ENCODE measurements at places on chromosomes 7 and 10.

DNA sequence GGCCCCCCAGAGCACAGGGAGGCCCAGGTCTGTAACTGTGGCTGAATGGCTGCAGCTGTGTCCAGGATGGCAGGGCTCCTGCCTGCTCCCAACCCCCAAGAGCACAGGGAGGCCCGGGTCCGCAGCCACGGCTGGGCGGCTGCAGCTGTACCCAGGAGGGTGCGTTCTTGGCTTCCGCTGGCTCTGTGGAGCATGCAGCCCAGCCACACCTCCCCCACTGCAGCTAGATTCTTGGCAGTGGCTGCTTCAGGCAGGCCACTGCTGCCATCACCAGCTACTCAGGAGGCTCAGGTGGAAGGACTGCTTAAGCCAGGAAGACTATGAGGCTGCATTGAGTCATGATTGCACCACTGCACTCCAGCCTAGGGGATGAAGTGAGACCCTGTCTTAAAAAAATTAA, 27.9 kb downstream of the C7orf25 start:
- no peak for DNase-seq

GRCh38 chr10:76463111-76463510, 1031.7 kb downstream of the LRMDA start:
- no peak for DNase-seq

DNA sequence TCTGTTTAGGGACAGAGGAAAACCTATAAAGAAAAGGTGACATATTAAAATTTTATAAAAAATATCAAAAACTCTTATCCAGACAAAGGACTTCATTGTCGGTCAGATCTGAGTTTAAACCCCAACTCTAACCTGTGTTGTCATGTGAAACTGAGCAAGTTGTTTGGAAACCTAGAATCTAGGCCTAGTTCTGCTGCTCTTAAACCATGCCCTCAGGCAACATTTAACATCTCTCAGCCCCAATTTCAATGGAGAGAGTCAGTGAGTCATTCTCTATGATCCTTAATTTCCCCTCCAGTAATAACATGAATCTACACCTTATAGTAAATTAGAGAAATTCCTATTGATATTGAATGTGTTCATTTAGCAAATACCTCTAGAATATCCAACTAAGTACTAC, 192.3 kb downstream of the IMMP2L start:
- no peak for DNase-seq

DNA sequence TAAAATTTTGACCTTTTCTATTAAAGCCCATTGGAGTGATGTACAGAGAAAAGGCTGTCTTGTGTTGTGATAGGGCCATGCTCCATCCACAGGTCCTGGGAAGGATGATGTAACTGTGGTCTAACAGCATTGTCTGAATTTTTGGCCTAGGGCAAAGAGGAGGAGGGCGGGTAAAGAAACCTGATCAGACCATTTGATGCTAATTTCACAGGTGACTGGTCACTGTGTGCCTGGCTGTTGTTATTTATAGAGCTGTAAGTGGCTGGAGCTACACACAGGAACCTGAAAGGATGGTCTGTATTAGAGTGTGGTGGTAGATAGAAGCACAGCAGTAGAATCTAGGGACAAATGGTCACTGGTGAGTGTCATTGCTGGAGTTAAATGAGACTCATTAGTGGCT, 182.1 kb downstream of the AUTS2 start:
- DNase-seq, result peak; percentile 91

DNA sequence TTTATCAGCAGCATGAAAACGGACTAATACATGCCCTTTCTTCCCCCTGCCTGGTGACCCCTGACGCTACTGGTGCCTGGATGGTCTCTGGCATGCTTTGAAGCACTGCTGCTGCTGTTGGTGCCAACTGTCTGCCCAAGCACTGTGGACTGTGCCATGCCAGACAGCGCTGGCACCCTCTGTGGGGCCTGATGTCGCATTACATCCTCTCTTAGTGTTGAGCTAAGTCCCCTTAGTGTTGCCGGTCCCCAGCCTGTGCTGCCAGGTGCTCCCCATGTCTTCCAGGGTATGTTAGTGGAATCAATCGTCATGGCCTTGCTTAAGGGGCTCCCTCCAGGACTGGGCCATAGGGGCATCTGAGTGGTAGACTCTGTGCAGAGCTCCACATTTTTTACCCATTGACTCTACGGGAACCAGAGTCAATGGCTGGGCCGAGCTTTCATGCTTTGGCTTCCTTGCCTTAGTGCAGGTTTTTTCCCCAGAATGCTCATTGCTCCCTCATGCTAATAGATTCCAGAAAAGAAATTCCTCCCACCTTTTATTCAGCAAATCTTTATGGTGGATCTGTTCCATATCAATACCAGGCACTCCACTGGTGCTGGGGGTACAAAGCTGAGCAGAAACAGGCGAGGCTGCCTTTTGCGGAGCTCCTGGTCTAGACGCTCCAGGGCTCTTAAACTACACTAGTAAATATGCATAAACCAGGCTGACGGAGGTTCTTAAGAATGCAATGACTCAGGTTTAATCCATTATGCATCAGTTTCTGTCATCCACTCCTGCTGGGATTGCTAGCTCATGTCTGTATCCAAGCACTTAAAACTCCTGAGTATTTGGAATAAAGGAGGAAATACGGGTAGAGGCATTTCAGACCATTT, 21.8 kb upstream of the MRC1 start:
- no peak for DNase-seq

DNA sequence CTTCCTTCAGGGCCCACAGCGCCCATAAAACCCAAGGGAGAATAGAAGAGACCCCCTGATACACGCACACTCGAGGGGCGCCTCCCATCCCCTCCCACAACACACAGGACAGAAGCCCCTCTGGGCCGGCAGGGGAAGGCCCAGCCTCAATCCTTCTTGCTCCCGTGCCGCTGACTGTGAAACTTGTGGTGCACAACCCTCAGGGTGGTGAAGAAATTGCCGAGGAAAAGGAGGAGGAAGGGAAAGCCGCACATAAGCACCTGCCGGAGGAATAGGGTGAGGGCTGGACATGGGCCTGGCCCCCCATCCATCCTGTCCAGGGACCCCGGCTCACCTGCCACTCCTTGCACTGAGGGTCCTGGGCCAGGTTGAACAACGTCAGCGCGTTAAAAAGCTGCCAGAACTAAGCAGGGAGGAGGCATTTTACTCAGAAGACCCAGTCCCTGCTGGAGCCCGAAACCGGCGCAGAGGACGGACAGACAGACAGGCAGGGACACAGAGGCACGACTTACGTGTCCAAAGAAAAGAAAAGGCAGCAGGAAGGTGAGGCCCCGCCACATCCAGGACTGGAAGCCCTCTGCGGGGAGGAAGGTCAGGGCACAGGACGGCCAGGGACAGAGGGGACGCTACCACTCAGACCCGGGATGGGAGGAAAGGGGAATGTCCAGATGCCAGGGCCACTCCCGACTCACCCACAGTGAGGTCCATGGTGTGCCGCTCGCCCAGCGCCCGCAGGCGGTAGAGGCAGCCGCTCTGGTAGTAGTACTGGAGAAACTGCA, 7.2 kb downstream of the TMEM120A start:
- no peak for DNase-seq

DNA sequence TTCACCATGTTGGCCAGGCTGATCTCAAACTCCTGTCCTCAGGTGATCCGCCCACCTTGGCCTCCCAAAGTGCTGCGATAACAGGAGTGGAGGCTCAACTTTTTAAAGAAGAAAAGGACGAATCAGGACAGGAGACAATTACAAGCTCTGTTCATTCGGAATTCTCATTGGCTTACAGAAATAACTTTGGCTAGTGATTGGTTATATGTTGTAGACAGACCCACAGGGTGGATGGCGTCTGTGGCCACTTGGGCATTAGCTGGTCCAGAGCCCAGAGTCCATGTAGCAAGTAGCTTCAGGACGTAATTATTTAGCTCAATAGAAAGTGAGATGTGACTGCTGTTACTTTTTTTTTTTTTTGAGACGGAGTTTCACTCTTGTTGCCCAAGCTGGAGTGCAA, 160.5 kb upstream of the TNRC18 start:
- DNase-seq, result no peak

GRCh38 chr10:24869354-24870015, 82.9 kb downstream of the PRTFDC1 start:
- no peak for DNase-seq

DNA sequence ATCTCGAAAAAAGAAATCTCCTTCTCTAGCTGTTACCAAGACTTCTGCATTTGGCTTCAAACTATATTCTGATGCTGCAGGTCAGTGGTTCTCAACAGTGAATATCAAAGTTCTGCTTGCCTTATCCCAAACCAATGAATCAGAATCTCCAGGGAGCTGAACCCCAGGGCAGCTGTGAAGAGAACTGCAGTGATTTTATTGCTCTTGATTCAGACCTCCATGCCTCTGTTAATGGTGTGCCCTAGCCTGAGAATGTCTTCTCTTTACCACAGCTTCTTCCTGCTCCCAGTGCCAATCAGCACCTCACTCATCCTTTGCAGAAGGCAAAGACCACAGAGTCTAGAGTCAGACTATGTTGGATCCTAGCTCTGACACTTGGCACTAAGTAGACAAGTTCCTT, 46.2 kb upstream of the MRLN start:
- no peak for DNase-seq

- no peak for DNase-seq
These were observed 965 bp upstream of the CAMK1D start for GRCh38 chr10:12348294-12348869.

DNA sequence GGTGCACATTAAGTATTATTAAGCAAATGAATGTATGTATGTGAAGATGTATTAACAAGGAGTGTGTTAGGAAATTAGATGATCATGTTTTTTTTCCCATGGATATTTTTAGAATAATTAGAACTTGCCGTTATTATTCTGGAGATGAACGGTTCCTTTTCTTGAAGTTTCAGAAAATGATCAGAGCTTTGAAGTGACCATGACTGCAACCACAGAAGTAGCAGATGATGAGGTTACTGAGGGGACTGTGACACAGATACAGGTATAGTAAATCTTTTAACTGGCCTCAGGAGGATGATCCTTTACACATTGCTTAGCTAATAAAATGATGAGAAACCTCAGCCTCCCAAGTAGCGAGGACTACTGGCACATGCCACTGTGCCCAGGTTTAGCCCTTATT, 18.6 kb downstream of the DMTF1 start:
- no peak for DNase-seq

DNA sequence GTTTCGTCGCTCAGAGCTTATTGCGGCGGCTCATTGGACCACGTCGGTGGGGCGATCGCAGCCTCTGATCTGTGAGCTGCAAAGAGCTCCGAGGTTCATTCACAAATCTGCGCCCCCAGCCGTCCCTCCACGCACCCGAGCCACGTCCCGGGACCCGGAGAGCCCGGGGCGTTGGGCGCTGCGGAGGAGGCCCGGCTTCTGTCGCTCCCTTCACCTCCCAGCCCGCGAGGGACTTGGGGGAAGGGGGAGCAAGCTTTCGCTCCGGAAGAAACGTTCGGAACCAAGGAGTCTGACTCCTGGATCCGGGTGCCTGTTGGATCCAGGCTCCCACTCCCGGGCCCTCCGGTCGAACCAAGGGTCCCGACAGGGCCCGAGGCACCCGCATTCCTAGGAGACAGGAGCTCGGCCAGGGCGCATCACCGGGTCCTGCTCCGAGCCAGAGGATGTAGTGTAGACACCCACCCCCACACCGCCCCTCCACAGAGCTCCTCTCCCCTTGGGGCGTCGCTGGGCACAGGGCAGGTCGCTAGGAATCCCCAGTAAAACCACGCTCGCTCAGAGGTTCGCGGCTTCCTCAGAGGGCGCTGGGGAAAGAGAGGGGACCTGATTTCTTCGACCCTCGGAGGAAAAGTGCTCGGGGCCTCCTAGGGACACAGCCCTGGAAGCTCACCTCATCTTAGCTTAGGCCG, 7.9 kb upstream of the EN2 start:
- DNase-seq, result no peak

DNA sequence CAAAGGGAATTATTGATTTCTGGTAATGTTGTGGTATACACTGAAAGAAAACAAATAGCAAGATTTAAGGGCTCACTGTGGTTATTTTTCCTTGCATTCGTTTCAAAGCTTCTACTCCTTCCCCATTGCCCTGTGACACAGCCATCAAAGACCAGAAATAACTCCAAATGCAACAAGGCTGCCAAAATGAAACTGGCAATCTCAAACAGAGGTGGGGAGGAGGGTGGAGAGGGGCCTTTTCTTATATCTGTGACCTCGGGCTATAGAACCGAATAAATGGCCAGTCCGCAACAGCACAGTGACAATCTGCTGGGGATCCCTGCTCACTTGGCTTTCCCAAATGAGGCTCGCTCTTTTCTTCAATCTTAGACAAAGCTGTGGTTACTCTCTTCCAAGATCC, 17.4 kb upstream of the SPOCK2 start:
- DNase-seq, result no peak

- no peak for DNase-seq
These were observed 40.0 kb downstream of the SYPL1 start for GRCh38 chr7:106071999-106072714.

- DNase-seq, result no peak
These were observed 1354.7 kb upstream of the LRRTM3 start for GRCh38 chr10:65571011-65571570.

DNA sequence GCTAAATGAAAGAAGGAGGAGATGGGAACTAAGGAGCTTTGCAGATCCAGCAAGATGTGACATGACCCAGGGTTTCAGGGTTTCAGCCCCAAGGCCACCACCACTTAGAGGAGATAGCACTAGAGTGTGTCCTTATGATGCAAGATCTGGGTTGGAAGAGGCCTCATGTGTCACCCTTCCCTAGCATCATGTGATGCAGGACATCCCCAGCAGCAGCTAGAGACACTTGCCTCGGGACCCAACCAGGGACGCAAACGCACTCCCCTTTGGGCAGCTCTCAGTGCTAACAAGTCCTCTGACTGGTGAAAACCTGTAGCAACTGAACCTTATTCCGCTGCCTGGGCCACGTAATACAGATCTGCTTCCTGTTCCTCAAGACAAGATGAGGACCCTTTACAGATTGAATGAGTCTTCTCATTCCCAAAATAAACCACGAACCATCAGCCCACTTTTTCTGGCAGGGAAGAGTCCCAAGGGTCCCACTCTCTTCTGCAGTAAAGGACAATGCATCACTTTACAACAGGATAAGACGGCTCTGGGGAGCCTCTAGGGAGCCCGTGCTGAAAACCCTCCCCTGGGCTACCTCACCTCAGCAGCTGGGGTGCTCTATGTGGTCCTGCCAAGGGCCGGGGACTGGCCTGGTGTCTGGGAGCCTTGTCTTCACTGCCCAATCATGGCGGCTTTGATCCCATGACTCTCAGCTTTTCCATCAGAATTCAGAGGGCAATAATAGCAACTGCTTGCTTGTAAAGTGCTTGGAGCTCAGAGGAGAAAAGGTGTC, 44.8 kb upstream of the GDF10 start:
- DNase-seq, result no peak

- no peak for DNase-seq
These were observed 10.8 kb upstream of the HOXA2 start for GRCh38 chr7:27112955-27113949.

GRCh38 chr10:87656431-87657072, 3.1 kb upstream of the PAPSS2 start:
- peak; percentile 4 for DNase-seq

- DNase-seq, result no peak
These were observed 63.0 kb downstream of the KIAA1549 start for GRCh38 chr7:138918176-138918575.

DNA sequence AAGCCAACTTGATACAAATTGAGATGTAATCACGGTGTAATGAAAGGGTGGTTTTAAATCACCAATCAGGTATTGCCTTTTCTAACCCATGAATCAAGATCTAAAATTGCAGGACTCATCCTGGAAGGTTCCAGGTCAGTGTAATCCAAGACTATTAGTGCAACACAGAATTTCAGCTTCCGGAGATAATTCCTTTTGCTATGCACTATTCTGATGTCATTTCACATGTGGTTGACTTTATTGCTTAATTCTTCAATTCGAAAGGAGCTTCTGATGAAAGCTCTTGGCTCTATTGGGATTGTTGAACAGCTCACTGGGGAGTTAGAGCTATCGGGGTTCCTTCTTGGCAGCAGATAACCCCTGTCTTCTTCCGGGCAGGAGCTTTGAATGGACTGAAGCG, 147.4 kb upstream of the INSYN2A start:
- DNase-seq, result no peak
